ENCODE measurements at places on chromosomes 4 and X.

DNA sequence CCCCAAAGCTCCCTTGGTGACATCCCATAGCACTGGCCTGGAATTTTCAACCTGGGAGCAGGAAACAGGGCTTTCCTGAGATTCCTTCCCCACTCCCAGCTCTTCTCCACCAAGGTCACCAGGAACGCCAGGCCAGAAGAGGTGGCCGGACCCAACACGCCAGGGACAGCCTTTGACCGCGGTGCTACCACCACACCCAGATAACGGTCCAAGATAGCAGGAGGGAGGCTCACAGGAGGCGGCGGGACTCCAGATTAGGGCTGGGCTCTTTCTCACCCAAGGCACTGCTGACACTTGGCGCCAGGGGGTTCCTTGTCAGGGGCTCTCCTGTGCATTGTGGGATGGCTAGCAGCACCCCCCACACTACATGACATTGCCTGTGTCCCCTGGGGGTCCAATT is 22.9 kb downstream of the ZFYVE28 start:
- no peak for DNase-seq

- DNase-seq, result no peak
These were observed 125.8 kb downstream of the PPEF1 start for GRCh38 chrX:18833071-18833731.

GRCh38 chrX:118724775-118725174 is 2.6 kb upstream of the IL13RA1 start:
- no peak for DNase-seq

DNA sequence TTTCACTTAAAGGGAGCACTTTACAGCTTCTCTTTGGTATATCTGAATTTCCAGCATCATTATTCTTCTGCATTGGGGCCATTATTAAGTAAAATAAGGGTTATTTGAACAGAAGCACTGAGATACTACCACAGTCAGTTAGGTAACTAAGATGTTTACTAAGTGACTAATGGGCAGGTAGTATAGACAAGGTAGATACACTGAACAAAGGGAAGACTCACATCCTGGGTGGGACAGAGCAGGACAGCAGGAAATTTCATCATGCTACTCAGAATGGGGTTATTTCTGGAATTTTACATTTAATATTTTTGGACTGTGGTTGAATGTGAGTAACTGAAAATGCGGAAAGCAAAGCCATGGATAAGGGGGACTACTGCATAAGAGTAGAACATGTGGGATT is 316.0 kb downstream of the CCSER1 start:
- no peak for DNase-seq

DNA sequence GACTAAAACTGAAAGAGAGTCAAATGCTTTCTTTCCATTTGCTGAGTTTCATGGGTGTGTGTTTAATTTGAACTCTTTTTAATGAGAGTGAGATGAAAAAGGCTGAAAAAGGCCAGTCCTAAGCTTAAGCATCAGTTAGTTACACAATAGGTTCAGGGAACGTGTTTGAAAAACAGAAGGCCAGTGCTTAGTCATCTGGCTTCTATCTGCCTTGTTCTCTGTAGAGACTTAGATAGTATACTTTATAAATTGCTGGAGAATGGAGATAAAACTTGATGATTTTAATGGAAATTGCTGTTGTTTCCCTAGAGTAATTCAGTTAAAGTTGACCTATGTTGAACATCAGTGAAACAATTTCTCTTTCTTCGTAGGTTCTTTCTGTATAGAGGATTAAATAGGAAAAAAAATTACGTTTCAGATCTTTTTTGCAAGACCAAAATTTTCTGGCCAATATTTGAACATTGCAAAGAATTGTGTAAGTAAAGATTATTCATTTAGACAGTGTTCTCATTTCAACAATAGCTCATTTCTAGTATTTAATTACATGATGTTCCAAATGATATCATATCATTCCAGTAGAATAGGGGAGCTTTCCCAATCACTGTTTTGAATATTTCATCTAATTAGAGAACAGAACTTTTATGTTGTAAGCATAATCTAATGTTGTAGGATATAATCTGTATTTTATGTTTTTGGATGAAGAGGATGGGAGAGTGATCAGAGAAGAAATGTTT is 1088.8 kb downstream of the ADGRL3 start:
- DNase-seq, result no peak

DNA sequence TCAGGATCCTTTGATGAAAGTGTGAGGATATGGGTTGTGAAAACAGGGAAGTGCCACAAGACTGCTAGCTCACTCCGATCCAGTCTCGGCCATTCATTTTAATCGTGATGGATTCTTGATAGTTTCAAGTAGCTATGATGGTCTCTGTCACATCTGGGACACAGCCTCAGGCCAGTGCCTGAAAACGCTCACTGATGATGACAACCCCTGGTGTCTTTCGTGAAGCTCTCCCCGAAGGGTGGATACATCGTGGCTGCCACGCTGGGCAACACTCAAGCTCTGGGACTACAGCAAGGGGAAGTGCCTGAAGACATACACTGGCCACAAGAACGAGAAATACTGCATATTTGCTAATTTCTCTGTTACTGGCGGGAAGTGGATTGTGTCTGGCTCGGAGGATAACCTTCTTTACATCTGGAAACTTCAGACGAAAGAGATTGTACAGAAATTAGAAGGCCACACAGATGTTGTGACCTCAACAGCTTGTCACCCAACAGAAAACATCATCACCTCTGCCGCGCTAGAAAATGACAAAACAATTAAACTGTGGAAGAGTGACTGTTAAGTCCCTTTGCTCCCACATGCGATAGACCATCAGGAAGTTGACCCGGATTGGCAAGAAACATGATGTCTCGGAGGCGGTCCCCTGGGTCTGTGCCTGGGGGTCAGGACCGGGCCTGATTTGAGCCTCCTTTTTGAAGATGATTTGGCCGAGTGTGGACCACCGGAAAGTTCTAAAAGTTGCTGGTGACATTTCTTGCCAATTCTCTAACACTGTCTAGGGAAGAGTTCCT is 22.2 kb downstream of the LIAS start:
- DNase-seq, result no peak
